ENCODE measurements at places on chromosomes 11 and 22. TPM values are rescaled to one million over a fixed set of nuclear protein-coding genes. Genes with fewer than 3 reads are reported as not detected.

- no peak overlapping the region for H3K4me3 ChIP-seq
- no peaks in the 10 kb centered on the region for H3K36me3 ChIP-seq
- H3K27ac ChIP-seq, result no peak overlapping the region
- DNase-seq, result no peak
Measured at GRCh38 chr11:69361466-69361865, 67.5 kb downstream of the MYEOV start.

TRIM48 gene
- total RNA-seq, result not detected

GRCh38 chr11:79274636-79275331 is 166.0 kb downstream of the TENM4 start:
- no peaks in the 10 kb centered on the region for H3K4me1 ChIP-seq
- DNase-seq, result no peak
- no peak overlapping the region for H3K27ac ChIP-seq
- no peaks in the 10 kb centered on the region for H3K36me3 ChIP-seq
- no peaks in the 10 kb centered on the region for H3K27me3 ChIP-seq

- H3K4me3 ChIP-seq, result no peak overlapping the region
- H3K4me1 ChIP-seq, result peaks cover 8% of the 10 kb centered on the region
- no peaks in the 10 kb centered on the region for H3K36me3 ChIP-seq
- no peak overlapping the region for H3K27ac ChIP-seq
- DNase-seq, result peak; percentile 71
- H3K27me3 ChIP-seq, result no peaks in the 10 kb centered on the region
Measured at GRCh38 chr11:38460896-38461295, 1862.9 kb upstream of the RAG2 start.

SERGEF gene
- total RNA-seq, result 9.3 TPM

DNA sequence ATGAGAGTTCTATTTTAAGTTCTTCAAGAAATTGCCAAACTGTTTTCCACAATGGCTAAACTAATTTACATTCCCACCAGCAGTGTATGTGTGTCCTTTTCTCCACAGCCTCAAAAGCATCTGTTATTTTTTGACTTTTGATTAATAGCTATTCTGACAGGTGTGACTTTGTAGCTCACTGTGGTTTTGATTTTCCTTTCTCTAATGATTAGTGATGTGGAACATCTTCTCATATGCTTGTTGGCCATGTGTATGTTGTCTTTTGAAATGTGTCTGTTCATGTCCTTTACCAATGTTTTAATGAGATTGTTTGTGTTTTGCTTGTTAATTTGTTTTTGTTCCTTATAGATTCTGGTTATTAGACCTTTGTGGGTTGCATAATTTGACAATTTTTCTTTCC is 18.0 kb upstream of the RAB38 start:
- H3K36me3 ChIP-seq, result no peaks in the 10 kb centered on the region
- H3K4me1 ChIP-seq, result no peaks in the 10 kb centered on the region
- no peak overlapping the region for H3K27ac ChIP-seq
- no peak for DNase-seq
- no peak overlapping the region for H3K4me3 ChIP-seq

VPREB1 gene
- total RNA-seq, result not detected

DNA sequence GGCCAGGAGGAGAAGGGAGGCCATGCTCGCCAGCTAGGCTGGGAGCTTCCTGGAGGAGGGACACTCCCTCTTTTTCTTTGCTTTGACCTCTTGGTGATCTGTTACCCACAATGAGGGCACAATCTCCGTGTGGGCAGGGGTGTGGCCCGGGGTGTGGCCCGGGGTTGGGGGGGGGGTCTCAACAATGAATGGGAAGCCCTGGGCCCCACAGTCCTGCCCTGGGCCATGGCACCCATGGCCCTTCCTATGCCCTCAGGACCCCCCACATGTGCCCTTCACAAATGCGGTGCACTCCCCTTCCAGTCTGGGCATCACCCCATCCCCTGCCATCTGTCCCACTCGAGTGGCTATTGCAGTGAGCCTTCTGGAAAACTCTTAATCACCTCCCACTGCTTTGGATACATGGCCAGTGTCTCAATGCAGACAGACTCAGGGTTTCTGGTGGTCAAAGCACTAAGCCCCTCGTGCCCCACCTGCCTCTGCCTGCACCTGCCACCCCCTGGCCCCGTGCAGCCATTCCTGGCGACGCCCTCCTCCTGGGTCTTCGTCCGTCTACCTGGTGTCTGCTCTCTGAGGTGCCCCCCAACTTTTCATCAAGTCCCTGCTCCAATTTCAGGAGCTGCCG is 611.3 kb downstream of the TBC1D22A start:
- H3K36me3 ChIP-seq, result no peaks in the 10 kb centered on the region
- H3K27ac ChIP-seq, result no peak overlapping the region
- peaks cover 64% of the 10 kb centered on the region for H3K27me3 ChIP-seq
- no peak for DNase-seq
- H3K4me3 ChIP-seq, result no peak overlapping the region

Data from stomach (tissue), 19 donors.